Activated T-cell treated with anti-CD3 and anti-CD28 coated beads for 1 hour (primary cell): ENCODE measurements at places on chromosomes 1 and 21.

- no peak for DNase-seq
Measured at GRCh38 chr1:24043345-24044032, 63.4 kb upstream of the SRSF10 start.

GRCh38 chr1:60791226-60791625 is 291.1 kb upstream of the NFIA start:
- no peak for DNase-seq

- DNase-seq: no peak
Measured at GRCh38 chr21:38527737-38528136, 29.5 kb upstream of the ERG start.

GRCh38 chr1:179091691-179092165 is 9.9 kb downstream of the TOR3A start:
- DNase-seq: no peak

DNA sequence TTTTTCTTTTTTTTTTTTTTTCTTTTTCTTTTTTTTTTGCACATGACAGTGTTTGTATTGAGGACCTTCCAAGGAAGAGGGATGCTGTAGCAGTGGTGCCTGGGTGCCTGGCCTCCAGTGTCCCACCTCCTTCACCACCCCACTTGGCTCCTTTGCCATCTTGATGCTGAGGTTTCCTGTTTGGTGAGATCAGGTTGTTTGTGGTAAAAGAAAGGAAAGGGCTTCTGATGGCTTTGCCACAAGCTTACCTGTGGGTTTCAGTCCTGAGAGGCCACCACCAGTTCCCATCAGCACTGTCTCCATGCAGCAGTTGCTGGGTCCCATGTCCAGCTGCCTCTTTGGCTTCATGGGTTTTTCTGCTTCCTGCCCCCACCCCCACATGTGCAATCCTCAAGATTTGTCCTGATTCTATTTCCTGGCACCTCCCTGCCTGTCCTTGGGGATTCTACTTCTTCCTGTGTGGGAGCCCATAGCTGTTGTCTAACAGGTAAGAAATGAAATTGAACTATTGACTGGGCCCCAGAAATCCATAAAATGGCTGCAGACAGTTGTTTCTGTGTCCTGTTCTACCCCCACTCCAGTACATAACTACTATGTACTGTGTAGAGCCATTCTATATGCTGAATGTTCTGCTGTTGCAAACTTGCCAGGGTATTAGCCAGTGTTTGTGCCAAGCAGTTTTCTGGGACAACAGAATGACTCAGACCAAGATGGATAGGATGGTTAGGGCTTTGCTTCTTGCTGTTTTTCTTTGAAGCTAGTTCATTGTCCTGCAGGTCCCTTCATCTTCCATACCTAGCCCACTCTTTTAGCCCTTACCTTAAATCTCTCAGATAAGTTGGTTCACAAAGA is 4.2 kb upstream of the CCDC28B start:
- no peak for DNase-seq

DNA sequence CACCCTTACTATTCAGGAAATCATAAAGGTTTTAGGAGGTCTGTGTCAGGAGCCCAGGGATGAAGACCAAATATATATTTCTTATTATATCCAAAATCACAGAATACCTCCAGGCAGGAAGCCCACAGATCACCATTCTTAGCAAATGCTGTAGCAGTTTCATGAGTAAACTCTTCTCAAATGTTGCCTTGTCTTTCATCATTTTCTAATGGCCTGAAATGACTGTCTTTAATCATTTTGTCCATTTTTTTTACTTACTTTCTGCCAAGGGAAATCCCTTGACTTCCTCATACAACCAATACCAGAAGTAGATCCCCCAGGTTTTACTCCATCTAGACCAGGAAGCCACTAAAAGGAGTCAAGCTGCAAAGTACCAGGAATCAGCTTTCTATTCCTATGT is 32.4 kb downstream of the PSMG1 start:
- DNase-seq: no peak

GRCh38 chr1:235199441-235199840 is 38.4 kb upstream of the RBM34 start:
- no peak for DNase-seq

DNA sequence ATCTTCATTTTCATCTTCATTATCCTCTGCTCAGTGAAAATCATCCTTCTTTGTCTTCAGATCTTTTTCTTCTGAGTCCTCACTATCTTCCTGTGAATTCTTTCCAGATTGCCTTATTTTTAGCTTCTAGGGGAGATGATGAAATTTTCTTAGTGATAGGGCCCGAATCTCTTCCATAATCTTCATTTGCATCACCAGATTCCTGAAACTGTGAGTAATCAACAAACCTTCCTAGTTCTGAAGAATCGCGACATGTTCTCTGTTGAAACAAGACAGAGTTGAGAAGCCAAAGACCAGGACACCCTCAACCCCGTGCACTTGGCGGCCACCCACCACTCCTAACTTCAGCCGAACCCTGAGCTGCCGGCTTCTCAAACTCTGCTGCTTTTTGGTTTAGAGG is 92.8 kb upstream of the CDC42BPA start:
- no peak for DNase-seq

GRCh38 chr1:21667348-21668231 is 1.6 kb downstream of the RAP1GAP start:
- no peak for DNase-seq

DNA sequence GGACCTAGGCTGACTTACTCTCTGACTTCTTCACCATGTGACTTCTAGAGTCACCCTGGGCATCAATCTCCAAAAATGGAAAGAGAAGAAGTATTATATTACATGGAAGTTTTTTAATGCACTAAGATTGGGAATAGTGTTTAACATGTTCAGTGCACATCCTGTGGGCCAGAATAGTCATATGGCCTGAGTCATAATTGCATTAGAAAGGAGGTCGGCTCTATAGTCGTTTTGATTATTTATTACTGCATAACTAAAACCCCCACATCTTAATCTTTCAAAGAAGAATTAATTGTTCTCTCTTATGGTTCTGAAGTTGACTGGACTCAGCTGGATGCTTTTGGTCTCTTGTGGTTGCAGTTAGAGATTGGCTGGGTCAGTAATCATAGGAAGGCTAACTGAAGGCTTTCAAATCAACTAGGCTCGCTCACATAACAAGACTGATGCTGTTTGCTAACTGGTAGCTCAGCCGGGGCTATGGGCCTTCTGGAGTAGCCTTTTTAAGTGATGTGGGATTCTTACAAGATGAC is 810.6 kb upstream of the ADGRL4 start:
- DNase-seq: no peak

DNA sequence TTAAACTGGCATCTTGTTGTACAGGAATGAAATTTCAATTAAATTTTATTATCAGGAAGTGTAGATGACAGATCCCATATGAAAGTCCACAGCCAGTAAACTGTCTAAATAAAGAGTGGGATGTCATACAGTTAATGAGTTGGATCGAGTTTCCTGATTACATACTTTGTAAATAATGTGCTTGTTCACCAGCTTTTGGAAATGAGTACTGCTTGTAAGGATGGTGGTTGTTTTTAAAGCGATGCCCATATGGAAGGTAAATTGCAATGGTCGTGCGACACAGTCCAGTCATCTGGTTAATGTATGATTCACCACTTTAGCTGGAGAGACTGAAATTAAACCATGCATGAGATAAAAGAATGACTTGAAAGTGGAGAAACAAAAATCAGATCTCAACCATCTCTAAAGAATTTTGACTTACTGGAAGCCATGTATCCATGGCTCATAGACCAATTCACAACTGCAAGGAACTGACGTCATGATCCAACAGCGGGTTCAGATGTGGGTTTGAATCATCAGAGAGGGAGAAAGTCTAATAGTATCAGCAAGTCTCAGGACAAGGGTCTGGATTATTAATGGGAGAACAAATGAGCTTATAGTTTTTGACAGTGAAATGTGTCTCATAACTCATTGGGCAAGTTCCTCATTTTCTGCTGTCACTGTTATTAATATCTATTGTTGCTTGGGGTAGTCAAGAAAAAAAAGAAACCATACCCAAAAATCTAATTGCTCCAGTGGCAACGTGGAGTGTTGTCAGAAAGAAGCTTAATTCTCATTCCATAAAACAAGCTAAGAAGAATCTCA is 49.0 kb downstream of the MAP10 start:
- DNase-seq: no peak

DNA sequence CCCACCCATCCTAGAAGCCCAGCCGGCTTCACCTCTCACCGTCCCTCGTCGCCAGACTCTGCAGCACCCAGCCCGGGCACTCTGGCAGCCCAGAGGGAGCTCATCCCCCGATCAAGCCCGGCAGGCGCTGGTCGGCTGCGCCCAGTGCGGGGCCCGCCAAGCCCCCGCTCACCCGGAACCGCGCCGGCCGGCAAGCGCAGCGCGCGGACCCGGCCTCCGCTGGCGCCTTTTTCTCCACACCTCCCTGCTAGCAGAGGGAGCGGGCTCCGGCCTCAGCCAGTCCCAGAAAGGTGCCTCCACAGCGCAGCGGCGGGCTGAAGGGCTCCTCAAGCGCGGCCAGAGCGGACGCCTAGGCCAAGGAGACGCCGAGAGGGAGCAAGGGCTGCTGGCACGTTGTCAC is 2023.3 kb downstream of the NCAM2 start:
- no peak for DNase-seq

DNA sequence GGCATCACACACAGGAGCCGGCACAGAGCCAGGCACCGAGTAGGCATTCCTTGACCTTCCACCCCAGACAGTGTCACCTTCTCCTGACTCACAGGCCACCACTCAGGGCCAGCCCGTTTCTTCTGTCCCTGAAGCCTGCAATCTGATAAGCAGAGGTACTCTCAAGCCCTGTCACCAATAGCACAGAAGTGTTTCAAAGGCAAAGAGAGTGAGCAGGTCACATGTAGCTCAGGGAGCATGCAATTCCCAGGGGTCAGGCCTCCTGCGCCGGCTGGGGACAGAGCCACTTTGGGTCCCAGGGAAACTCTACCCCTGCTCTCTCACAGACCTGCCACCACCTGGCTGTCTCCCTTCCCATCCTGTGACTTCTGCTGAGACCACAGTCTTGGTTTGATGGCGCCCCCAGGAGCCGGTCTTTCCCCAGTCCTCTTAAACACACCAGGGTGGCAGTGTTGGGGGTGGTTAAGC is 13.2 kb downstream of the CAPN9 start:
- no peak for DNase-seq

DNA sequence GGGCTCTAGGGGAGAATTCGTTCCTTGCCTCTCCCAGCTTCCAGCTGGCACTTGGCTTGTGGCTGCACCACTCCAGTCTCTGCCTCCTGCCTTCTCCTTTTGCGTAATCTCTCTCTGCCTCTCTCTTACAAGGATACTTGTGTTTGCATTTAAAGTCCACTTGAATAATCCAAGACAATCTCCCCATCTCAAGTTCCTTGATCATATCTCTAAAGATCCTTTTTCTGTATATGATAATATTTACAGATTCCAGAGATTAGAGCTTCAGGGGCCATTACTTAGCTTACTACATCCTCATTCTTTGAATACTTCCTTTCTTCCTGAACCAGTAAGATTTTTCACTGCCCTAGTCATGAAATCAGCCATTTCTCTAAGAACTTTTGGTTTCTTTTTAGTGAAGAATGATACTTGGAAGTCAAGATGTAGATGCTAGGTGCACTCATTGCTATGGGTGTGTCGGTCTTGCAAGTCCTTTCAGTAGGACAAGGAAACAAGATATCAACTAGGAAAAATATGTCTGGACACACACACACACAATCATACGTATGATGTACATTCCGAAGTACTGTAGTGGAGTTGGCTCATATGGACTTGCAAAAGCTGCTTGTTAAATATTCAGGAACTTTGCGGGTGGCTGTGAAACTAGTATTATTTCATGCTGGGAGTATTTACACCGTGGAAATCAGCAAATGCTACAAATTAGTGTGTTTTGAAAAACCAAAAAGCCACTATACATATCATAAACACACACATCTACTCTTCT is 20.8 kb upstream of the RLF start:
- DNase-seq: no peak

DNA sequence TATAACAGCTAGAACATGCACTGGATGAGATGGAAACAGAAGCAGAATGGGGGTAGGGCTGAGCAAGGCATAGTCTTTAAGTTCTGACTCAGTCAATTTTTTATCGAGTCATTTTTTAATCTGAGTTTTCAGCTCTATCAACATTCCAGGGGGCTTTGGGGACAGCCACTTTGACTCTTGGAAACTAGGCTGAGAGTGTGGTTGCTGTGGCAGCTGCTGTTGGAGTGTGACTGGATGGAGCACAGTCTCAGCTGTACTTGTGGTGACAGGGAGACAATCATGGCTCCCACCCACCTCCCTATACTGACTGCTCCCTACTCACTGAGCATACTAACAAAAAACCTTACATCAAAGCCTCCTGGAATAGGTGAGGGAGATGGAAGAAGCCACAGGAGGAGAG is 25.0 kb downstream of the GJA5 start:
- DNase-seq: no peak

- DNase-seq: no peak
Measured at GRCh38 chr1:6308449-6308848, 47.6 kb upstream of the GPR153 start.

- DNase-seq: no peak
Measured at GRCh38 chr1:44707112-44707881, 23.7 kb downstream of the RNU5D-1 start.
